NCI-H460 (cell line): ENCODE measurements at places on chromosomes 5 and 9.

GRCh38 chr5:5688194-5688924 lies 265.9 kb downstream of the ICE1 start:
- no peak for DNase-seq

DNA sequence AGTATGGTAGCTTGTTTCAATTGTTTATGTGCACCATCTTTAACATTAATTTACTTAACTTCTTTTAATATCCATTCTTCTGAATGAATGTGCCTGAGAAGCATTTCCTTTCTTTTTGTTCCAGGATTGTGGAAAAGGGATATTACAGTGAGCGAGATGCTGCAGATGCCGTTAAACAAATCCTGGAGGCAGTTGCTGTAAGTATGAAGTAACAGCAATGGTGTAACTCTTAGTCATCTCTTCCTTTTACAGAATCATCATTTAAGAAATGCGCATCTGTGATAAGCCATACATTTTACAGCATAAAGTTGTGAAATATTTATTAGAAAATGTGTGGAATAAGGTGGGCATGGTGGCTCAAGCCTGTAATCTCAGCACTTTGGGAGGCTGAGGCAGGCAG lies 117.7 kb downstream of the STARD4 start:
- no peak for DNase-seq

- peak; percentile 11 for DNase-seq
These were observed 28.5 kb upstream of the PHF24 start for GRCh38 chr9:34929506-34930102.

DNA sequence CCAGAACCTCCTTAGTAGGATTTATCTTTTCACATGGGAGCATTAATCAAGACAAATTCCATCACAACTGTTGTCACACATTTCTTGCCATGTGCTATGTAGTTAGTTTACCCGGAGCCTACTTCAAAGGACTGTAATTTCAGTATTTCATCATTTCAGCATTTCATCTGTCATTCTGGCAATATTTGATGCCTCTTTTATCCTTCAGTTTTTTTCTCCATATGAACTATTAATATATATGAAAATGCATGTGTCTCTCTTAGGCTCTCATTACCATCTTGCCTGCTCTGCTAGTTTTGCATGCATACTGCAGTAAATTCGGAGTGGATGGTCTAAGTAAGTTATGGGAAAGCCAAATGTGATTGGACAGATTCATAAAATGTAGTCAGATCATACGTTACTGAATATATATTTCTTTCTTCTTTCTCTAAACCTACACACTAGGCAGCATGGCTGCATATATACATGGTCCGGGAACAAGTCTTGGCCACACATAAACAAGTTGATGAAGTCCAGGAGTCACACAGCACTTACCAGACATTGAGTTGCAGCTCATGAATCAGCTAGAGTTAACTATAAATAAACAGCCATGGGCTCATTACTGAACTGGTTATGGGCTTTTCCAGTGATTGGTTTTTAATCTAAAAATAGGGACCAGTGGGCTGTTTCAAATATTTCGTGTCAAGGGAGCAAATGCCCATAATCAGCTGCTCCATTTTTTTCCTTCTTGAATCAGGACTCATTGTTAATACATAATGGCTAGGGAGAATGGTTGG lies 46.6 kb downstream of the SPATA31D1 start:
- DNase-seq, result no peak

GRCh38 chr9:130024597-130024994 lies 18.4 kb downstream of the FNBP1 start:
- DNase-seq, result no peak

DNA sequence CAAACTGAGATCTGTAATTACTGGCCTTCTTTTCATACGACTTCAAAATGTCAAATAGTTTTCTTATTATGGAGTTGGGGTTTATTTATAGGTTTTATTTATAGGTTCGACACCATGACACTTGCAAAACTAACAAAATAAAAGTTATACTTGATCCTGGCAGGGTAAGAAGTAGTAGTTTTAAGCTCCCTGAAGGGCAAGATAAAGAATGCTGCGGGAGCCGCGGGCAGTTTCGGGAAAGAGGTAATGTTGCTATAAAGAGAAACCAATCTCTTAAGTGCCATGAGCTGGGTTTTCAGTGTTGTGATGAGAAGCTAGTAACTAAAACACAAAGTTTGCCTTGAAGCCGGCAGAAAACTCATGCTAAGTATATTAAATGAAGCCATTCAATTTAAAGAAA lies 24.8 kb downstream of the PTPN3 start:
- DNase-seq, result no peak

DNA sequence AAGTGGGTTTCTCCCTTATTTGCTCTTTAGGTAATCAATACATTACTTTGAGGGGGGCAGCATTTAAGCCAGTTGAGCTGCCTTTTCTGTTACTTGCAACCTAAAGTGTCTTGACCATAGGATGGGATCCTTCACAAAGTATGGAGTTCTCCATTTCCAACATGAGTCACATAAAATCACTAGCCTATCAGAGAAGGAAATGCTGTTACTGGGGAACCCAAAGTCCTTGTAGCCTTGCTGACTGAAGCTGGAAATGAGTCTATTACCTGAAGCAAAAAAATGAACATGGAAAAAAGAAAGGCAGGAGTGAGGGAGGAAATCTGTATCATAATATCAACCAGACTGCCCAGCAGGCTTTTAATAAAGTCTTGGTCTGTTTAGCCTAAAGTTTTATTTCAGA lies 42.8 kb upstream of the SLIT3 start:
- DNase-seq, result no peak

DNA sequence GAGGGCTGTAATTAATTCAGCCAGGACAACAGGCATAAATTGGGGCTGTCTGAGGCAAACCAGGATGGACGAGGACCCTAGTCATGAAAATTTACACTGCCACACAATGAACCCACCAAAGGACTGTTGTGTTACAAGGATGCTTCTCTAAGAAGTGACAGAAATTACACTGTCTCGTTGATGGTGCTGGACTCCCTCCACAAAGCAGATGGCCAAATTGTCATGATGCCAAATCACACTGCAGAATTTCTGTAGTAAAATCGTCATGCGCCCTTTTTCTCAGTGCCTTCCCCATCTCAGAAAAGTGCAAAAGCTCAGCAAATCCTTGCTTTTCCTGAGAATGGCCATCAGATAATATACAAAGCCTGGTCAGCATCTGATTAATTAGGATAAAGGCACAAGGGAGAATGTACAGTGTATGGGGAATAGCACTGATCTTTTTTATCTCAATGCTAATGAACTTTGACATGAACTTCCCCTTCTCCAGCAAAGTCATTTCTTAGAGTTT lies 545.8 kb downstream of the CSNK1G3 start:
- DNase-seq, result no peak

DNA sequence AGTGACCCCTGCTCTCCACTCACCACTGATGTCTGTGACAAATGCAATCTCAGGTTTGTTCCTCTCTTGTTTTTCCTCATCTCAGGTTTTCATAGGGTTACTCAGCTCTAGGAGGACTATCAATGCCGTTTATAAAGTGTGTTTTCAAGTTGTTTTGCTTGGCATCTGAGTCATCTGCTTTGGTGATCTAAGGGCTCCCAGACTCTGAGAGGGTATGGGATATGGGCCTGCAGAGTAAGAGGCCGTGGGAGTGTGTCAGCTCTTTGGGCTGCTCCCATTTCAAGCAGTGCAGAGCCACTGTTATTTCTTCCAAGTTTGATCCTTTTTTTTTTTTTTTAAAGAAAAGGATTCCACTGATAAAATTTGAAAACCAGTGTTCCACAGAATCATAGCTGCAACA lies 46.3 kb downstream of the NNT start:
- no peak for DNase-seq

- DNase-seq, result no peak
These were observed 41.8 kb downstream of the FYB1 start for GRCh38 chr5:39177631-39177964.

DNA sequence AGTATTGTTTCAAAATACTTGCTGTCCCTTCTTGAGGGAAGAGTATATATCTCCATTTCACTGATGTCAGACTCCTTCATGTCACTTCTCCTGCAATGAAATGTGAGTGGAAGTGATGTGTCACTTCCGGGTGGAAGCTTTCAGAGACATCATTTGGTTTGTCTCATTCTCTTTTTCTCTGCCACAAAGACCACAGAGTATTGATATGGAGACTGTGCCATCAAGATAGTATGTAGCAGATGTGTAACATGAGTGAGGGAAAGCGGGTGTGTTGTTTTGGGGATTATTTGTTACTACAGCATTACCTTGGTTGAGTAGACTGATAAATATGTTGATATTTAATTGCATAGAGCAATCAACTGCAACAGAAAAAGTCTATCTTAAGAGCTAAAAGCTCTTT lies 169.8 kb downstream of the FBXL7 start:
- no peak for DNase-seq
